ENCODE measurements at places on chromosomes 1 and 21.

GRCh38 chr1:157600236-157600635 is 2.4 kb upstream of the FCRL4 start:
- DNase-seq, result no peak

DNA sequence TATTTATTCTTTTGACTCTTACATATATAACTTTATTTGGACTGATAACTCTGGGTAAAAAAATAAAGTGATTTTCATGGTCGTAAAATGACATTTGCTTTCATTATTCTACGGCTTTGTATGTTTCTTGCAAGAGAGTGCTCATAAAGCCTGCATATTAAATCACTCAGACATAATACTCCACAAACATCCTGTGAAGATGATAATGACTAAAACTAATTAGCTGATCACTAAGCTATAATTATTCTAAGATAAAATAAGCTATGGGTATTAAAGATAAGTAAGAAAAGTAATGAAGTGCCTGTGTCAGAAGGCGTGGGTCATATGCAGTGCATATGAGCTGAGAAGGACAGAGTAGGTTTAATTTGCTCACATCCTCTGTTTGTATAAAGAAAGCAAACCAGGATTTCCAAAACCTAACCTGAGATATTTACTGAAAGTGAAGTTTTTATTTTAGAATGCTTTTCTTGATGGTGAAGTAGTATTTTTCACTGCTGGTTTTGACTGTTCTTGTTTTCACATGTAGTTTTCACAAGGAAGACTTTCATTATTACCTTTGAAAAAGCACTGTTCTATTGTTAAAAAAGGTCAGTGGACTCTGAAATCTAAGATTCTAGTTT is 278.8 kb downstream of the AMY1C start:
- DNase-seq, result no peak

DNA sequence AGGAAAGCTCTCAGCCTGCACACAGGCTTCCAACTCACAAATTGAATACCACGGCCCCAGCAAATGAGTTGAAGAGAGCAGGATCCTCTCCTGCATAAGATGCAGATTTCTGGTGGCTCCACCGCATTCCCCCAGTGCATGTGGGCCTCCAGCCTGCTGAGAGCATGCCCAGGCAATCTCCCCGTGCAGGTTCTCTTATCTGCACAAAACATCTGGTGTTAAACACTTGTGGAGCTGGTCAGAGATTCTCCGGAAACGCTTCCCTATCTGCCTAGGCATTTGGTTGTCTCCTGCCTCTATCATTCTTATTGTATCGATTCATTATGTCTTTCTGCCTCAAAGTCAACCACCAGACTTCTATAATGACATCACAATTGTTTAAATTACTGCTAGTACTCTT is 1349.0 kb upstream of the B3GALT2 start:
- peak; percentile 20 for DNase-seq

GRCh38 chr1:227214207-227214606 is 104.1 kb downstream of the CDC42BPA start:
- DNase-seq, result no peak

DNA sequence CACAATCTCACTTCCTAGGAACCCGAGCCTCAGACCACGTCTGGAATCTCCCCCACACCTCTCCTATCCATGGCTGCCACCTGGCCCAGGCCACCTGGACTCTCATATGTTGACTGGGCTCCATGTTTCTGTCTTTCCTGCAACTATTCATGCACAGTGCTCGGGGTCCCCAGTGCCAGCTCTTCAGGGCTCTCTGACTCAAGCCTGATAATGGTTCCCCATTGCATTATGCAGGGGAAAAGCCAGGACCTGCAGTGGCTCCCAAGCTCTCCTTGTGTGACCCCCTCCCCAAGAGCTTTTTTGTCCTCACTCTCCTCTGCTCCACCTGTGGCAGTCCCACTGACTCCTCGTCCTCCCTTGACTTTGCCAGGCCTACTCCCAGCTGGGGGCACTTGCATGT is 417.6 kb downstream of the NPHP4 start:
- no peak for DNase-seq

DNA sequence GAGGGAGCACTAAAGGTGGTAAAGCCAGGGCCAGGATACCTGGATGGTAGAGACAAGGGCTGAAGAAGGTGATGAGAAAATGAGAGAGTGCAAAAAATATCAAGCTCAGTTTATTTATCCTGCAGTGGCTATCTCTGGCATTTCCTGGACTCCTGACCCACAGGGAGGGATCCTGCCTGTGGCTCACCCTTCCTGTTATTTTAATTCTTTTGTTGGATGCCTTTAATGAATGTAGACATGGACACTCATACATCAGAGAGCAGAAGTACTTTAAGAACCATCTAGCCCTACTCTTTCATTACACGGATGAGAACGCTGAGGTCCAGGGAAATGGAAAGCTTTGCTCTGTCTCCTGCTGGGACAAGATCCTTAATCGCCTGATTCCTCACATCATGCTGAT is 20.6 kb downstream of the JUN start:
- peak; percentile 93 for DNase-seq

GRCh38 chr1:32666901-32667566 is 16.0 kb downstream of the RBBP4 start:
- no peak for DNase-seq

- DNase-seq, result peak; percentile 29
These were observed 19.9 kb downstream of the PLA2G4A start for GRCh38 chr1:186848509-186849130.

DNA sequence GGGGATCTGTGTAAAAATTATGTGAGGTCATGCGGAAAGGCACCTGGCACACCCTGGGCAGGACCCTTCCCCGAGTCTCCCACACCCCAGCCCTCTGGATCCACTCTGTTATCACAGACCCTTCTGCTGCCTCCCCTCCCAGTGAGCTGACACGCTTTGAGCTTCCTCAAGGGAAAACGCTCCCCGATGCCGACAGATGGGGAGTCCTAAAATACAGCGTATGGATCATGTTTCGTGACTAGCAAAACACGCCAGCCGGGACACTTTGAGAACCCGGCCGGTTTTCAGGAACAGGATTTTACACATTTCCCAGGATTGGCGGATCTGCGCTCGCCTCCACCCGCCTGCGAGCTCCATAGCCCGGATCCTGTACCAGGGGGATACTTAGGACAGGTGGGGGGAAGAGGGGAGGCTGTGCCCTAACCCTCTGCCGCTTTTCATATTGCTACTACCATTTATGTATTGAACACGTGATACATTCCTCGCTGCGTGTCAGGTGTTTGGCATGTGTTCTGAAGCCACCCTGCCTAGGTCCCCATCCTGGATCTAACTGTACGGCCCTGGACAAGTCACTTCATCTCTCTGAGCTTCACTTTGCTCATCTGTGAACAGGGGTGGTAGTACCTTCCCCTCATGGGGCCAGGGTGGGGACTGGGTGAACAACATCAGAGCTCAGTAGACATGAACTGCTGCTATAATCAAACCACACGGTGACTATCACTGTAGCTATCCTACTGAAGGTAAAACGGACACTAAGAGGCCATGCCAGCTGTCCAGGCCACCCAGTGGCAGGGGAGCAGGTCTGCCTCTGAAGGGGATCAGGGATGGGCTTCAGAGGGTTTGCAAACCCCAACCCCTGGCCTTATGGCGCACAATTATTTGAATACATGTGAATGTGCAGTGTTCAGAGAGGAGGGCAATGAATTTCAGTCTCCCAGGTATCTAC is 63.2 kb downstream of the SSBP3 start:
- DNase-seq, result no peak

DNA sequence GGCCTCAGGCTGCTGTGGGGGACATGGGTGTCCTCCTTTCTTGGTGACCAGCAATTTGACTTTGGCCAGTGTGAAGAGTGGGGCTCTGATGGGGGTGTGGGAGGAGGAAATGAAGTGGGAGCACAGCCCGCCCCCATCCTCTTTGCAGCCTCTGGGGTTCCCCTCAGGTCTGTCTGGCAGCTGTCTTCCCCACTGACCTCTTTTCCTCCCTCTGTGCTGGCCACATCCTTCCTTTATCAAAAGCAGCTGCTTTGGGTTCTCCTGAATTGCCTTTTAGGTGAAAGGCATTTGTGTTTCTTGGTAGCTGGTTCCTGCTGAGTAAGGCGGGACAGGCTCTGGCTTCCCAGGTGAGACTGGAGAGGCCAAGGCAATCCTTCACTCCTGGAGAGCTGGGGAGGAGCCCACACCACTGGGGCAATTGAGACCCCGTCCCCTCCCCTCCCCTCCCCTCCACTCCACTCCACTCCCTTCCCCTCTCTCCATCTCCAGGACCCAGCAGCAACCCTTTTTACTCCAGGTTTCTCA is 24.9 kb downstream of the PCAT6 start:
- DNase-seq, result no peak

DNA sequence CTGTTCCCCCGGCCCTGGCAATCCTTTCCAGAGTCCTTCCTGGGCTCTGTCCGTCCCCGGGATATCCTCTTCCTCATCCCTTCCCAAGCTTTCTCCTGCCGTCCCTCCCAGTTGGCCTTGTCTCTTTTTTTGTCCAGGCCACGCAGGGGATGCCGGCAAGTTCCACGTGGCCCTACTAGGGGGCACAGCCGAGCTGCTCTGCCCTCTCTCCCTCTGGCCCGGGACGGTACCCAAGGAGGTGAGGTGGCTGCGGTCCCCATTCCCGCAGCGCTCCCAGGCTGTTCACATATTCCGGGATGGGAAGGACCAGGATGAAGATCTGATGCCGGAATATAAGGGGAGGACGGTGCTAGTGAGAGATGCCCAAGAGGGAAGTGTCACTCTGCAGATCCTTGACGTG is 13.4 kb upstream of the SVBP start:
- no peak for DNase-seq

GRCh38 chr1:169201084-169201619 is 94.7 kb downstream of the ATP1B1 start:
- peak; percentile 82 for DNase-seq

GRCh38 chr1:3530926-3531818 is 76.7 kb downstream of the ARHGEF16 start:
- DNase-seq, result peak; percentile 83

GRCh38 chr1:221708076-221708571 is 33.8 kb downstream of the DUSP10 start:
- peak; percentile 72 for DNase-seq

GRCh38 chr1:88341447-88341846 is 342.6 kb upstream of the PKN2 start:
- no peak for DNase-seq

DNA sequence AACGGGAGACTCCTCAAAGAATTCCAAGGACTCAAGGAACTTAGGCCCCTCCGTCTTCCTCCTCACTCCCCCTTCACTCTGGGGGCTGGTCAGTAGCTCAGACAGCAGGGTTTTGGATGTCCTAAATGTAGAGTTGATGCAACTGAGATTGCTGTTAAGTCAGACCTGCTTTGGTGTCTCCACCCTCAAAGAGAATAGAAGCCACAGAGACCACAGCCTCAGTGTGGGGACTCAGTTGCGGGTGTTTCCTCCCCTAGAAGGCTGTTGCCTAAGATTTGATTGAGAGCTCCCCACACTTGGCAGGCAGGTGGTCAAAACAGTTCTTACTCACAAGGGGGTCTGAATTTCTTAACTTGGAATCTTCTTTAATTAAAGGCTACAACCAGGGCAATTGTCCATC is 7.6 kb downstream of the MAN1C1 start:
- no peak for DNase-seq

- DNase-seq, result peak; percentile 84
These were observed 64.7 kb downstream of the SGIP1 start for GRCh38 chr1:66598670-66599069.

- DNase-seq, result no peak
These were observed 374.0 kb downstream of the NEGR1 start for GRCh38 chr1:71908303-71908702.

All from M059J (cell line).